ENCODE measurements at places on chromosomes 4 and X.

- no peak for DNase-seq
Observed at GRCh38 chr4:74618659-74619058, 173.7 kb downstream of the AREG start.

DNA sequence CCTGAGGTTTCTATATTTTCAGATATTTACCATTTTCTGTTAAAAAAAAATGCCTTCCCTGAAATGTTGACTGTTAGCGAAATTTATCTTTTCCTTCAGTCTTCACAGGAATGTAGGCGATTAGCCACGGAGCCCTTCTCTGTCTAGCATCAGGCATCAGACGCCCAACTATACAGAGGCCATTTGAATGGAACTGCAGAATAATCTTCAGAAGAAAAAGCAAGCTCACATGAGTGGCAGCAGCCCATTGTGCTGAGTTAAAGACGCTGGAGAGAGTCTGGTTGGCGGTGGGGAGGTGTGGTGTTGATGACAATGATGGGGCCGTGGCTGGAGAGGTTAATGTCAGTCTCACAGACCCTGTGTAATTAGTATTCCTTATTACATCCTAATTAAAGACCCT is 196.8 kb upstream of the LEF1 start:
- no peak for DNase-seq

DNA sequence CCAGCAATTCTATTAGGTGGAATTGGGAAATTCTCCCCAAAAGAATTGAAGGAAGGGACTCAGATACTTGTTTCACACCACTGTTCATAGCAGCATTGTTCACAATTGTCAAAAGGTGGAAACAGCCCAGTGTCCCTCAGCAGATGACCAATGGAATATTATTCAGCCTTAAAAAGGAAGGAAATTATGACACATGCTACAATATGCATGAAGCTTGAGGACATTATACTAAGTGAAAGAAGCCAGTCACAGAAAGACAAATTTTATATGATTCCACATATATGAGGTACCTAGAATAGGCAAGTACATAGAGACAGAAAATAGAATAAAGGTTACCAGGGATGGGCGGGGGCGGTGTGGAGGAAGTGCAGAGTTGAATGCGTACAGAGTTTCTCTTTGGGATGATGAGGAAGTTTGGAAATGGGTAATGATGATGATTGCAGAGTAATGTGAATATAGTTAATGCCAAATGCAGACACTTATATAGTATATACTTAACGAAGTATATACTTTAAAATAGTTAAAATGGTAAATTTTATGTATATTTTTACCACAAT is 29.6 kb downstream of the DOCK11 start:
- no peak for DNase-seq

DNA sequence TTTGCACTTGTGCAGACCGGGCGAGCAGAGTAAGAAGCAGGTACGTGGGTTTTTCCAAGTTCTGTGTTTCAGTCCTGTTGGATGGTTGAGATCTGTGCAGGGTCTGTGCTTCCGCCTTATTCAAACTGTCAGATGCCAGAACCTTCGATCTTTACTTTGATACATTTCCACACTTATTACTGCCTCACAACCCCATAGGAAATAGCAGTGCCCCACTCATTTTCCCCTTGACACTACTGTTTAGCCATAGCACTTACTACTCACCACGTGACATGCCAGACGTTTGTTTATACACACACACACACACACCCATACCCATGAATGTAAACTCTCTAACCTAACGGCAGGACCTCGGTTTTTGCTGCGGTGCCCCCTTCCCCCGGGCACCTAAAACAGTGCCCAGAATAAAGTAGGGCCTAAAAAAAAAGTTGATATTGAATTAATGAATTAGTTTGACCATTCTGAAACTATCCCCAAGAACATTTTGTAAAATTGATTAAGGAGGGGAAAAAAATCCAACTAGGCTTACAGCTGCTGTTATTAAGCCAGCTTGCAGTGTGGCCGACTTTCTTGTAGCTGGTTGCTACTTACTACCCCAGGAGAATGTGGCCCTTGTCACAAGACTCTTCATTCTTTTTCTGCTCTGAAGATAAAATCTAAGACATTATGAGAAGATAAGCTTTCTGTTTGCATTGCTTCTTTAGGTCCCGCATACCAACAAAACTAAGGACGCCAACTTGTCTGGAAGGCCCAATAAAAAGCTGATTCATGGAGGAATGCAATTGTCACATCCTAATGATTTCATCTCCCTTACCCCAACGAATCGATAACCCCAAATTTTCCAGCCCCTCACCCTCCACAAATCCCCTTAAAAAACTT is 704 bp upstream of the SEPSECS start:
- DNase-seq, result no peak

- no peak for DNase-seq
Observed at GRCh38 chr4:125262079-125262478, 52.7 kb upstream of the FAT4 start.

DNA sequence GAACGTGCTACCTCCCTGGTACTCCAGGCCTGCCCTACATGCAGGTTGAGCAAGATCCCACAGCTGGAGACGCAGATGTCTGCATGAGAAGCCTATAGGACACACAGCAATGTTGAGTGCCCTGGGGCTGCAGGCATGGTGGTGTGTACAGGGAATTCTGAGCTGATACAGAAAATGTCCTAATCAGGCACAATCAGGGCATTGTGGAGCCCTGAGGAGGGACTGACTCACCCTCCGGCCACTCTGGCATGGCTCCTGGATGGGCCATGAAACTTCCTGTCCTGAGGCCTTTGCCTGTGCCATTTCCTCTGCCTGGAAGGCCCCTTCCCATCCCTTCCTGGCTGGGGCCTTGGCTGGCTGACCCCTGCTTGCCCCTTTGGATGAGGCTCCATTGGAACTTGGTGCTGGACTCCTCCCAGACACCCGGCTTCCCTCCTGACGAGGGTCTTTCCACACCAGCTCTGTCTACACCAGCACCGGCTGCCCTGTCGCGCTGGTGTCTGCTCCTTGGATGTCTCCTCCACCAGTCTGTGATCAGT is 16.7 kb upstream of the AFAP1 start:
- no peak for DNase-seq

DNA sequence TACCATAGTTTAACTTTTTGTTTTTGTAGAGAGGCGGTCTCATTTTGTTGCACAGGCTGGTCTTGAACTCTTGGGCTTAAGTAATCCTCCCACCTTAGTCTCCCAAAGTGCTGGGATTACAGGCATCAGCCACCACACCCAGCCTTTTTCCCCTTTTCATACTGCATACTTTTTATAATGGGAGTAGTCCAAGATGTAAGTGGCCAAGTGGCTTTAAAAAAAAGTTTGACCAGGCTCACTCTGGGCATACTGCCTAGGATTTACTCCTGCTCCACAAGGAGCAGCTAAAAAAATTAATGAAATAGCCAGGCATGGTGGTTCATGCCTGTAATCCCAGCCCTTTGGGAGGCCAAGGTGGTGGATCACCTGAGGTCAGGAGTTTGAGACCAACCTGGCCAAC is 6.0 kb downstream of the GRSF1 start:
- no peak for DNase-seq

All from stimulated activated CD8-positive, alpha-beta memory T cell treated with anti-CD3 and anti-CD28 coated beads, Interleukin-2, amount 100 ng/mL, for 1 hour (primary cell).